ENCODE measurements at places on chromosomes 16 and 17.

DNA sequence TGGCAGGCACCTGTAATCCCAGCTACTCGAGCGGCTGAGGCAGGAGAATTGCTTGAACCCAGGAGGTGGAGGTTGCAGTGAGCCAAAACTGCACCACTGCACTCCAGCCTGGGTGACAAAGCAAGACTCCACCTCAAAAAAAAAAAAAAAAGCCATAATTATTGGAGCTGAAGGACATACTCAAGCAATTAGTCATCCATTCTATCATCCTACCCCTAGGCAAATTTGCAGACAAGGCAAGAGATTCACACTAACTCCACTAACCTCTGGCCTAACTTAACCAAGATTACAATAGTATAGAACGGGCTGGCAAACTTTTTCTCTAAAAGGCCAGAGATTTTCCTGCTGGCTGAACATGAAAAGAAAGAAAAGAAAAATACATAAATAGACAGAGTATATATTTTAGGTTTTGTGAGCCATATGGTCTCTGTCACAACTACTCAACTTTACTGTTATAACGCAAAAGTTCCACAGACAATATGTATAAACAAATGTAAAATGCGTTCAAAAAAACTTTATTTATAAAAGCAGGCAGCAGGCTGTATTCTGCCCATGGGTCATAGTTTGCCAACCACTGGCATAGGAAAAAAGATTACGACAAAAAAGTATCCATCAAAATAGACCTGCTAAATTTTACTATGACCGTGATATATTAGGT lies 29.7 kb downstream of the BRIP1 start:
- no peak for DNase-seq

GRCh38 chr17:10626390-10626789 lies 30.7 kb downstream of the MYH3 start:
- DNase-seq = no peak

DNA sequence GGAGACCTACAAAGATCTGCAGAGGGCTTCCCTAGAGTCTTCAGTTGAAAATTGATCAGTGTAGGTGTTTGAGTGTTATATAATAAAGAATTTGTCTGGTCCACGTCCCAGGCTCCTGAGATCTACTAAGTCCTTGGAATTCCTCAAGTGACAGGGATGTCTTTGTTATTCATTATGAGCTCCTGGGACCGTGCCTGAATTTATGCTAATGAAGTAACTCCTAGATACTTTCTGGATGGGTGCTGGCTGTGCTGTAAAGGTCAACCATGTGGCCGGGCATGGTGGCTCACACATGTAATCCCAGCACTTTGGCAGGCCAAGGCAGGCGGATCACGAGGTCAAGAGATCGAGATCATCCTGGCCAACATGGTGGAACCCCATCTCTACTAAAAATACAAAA lies 43.7 kb downstream of the CDC27 start:
- DNase-seq = no peak

GRCh38 chr17:44350733-44351226 lies 5.7 kb downstream of the GRN start:
- peak; percentile 54 for DNase-seq
